Fibroblast of pulmonary artery (primary cell): ENCODE measurements at places on chromosomes 7 and 10.

DNA sequence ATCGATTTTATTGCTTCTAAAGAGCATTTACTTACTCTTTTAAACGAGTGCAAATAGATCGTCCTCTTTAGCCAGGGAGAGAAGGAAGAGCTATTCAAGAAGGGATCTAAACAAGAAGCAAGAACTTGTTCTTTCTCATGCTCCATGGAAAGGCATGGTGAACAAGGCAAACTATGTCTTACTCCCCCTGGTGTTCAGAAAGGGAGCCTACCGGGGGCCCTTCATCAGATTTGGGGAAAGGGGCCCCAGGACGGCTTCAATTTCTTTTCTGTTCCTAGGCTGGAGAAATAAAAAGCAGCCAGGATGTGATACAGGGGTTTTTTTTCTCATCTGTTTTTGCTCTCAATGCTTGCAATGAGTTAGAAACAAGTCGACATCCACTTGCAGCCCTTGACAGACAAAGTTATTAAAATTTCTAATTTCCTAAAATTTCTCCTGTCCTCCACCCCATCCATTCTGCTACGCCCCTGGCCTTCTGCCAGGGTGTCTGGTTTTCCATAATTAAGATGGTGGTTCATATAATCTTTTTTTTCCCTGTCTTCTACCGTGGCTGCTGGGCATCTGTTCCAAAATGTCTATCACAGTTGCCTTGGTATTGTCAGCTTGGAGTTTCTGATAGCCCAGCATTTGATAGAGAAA lies 214.4 kb downstream of the CREB5 start:
- peak; percentile 61 for DNase-seq

DNA sequence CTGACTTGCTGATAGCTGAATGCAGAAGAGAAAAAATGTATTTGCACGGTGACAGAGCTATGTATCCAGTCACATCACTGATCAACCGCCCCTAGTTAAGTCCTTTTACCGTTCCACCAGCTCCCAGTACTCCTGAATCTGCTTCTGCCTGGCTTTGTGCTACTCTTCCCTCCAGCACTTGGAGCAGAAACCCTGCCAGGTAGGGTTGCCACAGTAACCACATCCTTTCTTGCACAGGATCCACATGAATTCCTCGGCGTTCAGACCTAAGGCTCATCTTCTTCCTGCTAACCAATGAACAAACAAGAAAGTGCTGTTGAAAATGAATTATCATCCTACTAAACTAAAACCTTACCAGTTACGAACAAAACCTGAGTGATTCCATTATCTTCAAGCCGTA lies 52.0 kb upstream of the KCTD7 start:
- no peak for DNase-seq

DNA sequence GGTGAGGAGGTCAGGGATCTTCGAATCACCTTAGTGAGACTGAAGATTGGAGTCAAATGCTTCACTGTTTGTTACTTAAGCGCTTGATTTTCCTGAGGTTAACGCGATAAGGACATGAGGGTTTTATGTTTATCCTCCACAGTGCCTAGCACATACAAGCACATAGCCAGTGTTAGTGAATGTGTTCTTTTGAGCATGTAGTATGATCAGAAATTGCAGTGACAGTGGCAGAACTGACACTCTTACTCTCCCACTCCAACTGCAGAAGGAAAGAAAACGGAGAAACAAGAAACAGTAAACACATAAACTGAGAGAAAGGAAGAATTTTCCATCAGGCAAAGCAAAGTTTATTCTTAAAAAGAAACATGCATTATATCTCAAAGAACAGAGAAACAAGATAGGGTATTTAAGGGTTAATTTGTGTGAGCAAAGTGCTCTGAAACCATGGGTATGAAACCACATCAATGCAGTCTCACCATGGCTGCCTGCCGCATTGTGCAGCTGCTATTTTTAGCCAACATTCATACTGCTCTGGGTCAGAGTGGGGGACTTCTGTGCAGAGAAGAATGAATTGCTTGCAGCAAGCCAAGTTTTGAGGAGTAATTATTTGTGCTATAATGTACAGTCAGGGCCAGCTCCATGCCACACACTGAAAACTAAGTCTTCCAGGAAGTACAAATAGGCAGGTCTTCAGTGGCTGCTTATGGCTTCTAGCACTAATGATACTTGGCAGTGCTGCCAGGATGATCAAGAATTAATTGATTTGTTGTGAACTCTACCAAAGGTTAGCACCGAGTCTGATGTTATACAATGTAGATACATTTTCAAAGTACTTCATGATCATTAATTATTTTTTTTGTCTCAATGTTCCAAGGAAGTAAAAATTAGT lies 152.0 kb downstream of the MACC1 start:
- DNase-seq: peak; percentile 49

- peak; percentile 1 for DNase-seq
Measured at GRCh38 chr7:96833676-96834453, 124.2 kb upstream of the SEM1 start.

- DNase-seq: no peak
Measured at GRCh38 chr7:158929306-158929705, 72.9 kb downstream of the DYNC2I1 start.

- no peak for DNase-seq
Measured at GRCh38 chr7:27936047-27936767, 196.2 kb downstream of the TAX1BP1 start.

DNA sequence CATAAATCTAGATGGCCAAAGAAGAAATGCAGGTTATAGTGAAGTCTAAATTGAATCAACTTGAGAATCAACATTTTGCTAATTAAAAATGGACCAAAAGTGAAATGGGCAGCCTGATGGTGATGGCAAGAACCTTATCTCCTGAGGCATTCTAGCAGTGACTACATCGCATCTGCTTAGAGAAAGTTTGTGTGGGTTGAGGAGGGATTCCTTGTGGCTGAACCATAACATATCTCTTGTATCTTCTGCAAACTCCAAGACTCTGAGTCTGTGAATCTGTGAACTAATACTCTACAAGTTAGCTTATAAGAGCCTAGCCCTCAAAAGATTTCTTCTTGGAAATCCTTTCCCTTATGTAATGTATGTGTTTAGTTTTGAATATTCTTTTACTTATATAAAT lies 85.6 kb downstream of the PRKG1 start:
- DNase-seq: peak; percentile 10
